ENCODE measurements at places on chromosomes 1 and 21.
A peak's percentile ranks its signal among the peaks of the same experiment; 100 is the strongest.

GRCh38 chr21:25986928-25987327 lies 183.6 kb downstream of the APP start:
- DNase-seq = no peak

- DNase-seq = no peak
These were observed 43.6 kb downstream of the PBX1 start for GRCh38 chr1:164602480-164603093.

- no peak for DNase-seq
These were observed 14.8 kb upstream of the TMEM222 start for GRCh38 chr1:27306892-27307761.

DNA sequence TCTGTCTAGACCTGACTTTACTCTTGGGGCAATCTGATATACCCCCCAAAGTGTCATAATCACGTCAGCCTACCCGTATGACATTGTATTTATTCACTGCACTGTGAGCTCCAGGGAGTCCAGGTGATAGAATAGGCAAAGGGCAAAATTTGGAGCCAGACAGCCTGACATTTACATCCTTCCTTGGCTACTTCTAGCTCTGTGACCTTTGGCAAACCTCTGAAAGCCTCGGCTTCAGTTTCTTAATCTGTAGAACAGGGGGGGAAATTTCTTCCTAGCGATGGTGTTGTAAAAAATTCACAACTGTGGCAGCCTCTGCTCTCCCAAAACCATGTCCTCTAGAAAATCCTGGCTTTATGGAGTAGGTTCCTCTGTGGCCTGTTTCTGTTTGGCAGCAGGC lies 240.9 kb downstream of the KIF26B start:
- no peak for DNase-seq

DNA sequence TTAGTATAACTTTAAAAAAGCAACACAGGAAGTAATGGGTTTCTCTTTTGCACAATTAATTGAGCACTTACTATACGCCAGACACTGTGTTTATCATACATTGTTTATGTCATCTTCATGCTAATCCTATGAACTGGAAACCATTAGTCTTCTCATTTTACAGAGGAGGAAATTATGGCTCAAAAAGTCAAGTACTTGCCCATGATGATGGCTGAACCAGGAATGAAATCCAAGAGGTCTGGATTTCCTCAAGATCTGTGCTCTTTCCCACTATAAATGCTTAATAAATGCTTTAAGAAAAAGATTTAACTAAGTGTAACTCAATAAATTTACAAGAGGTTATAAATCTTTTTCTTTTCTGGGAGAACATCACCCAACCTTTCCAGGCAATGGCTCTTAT lies 303.7 kb upstream of the RRP15 start:
- no peak for DNase-seq

- no peak for DNase-seq
These were observed 4.6 kb downstream of the PLPP3 start for GRCh38 chr1:56574794-56575193.

GRCh38 chr1:174358344-174358743 lies 89.4 kb upstream of the GPR52 start:
- no peak for DNase-seq

DNA sequence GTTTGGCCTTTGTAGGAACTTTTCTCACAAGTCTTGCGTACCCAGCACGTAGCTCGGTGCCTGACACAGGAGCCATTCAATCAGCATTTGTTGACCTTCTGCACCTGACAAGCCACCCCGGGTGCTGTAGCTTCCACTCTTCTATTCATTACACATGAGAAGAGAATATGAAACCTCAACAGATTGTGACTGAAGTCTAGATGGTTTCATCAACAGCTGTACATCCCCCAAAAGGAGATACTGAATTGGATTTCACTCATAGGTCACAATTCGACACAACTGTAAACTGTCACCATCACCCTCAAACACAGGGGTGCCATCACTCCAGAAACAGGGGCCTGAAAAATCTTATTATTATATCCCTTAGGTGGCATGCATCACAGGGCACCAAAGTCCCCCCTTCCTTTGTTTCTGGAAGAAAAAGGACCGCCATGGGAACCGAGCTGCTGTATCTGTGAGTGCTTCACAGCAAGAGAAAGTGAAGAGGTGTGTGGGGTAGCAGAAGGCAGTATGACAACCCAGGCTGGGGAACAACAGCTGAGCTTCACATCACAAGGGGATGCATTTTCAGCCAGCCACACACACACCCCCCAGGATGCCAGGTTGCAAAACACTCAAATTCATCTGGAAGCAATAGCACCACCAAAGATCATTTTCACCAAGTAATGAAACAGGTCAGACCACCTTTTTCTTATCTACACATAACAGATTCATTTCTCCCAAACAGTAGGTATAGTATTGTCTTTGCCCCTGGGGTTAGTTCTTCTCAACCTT lies 225.7 kb downstream of the TOMM20 start:
- DNase-seq = no peak

- no peak for DNase-seq
These were observed 30.3 kb upstream of the COL6A2 start for GRCh38 chr21:46067505-46068201.

GRCh38 chr1:76086597-76086996 lies 12.1 kb downstream of the ST6GALNAC3 start:
- DNase-seq = no peak

- no peak for DNase-seq
These were observed 179.6 kb downstream of the LMO4 start for GRCh38 chr1:87508247-87508787.

GRCh38 chr1:41260768-41261167 lies 18.7 kb upstream of the SCMH1 start:
- no peak for DNase-seq

- DNase-seq = no peak
These were observed 1.1 kb downstream of the SERTAD4 start for GRCh38 chr1:210233495-210234328.

GRCh38 chr1:228747301-228747935 lies 12.1 kb downstream of the RHOU start:
- DNase-seq = no peak

DNA sequence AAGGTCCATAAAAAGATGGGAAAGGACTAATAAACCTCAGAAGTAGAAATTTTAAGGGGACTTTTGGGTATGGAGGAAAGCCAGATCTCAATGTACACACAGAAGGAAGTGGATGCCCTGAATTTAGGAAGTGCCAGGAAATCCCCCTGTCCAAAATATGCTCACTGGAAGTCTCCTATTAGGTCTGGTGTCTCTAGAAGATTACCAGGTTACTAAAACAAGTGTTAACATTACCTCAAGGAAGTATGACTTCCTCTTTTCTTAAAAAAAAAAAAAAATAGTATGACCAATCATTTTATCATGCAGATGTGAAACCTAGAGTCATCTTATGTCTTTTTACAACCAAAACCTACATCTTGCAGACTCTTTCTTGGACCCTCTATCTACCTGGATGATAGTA lies 30.7 kb downstream of the CD58 start:
- no peak for DNase-seq

DNA sequence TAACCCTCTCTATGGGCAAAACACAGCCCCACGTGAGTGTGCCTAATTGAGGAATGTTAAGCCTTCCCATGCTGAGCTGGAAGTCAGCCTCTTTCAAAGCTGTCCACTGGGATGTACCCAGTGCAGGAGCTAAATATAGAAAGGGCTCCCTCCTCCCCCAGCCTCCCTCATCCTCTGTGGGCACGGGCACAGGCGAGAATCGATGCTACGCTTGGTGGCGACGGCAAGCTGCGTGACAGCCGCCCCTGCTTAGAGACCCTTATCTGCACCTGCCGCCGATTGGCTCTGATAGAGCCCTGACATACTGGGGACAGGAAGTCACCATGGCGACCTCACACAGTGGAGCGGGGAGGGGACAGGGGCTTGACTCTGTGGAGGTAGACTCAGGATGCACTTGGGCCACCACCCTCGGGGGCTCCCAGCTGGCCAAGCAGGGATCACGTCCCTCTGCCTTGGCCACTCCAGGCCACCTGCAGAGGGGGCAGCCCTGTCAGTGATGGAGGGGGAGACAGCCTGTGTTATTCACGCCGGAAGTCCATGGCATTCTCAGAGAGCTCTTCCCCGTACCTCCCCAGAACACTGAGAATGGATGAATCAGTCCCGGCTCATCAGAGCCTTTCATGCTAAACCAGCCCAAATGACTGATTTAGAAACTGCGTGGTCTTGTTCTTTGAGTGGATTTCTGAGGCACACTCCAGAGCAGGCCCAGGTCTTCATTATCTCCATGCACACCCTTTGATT lies 84.8 kb downstream of the KCND3 start:
- no peak for DNase-seq

DNA sequence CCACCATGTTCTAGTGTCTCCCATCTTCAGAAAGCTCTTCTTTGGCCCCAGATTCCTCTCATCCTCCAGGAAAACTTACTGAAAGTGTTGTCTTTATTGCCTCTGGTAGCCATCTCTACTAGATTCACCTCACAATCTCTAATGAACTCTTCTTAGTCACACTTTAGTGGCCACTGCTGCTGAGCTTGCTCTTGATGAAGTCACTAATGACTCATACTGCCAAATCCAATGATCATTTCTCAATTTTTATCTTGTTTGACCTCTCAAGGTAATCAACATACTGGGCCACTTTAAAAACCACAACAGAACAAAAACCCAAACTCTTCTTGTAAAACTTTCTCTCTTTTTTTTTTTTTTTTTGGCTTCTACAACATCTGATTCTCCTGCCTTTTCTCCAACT lies 196.4 kb downstream of the LHX8 start:
- no peak for DNase-seq

GRCh38 chr1:197100677-197101076 lies 33.6 kb upstream of the F13B start:
- no peak for DNase-seq

- DNase-seq = no peak
These were observed 3.7 kb downstream of the DMRTB1 start for GRCh38 chr1:53462769-53463501.

- no peak for DNase-seq
These were observed 101.0 kb downstream of the SIM2 start for GRCh38 chr21:36799869-36800268.

DNA sequence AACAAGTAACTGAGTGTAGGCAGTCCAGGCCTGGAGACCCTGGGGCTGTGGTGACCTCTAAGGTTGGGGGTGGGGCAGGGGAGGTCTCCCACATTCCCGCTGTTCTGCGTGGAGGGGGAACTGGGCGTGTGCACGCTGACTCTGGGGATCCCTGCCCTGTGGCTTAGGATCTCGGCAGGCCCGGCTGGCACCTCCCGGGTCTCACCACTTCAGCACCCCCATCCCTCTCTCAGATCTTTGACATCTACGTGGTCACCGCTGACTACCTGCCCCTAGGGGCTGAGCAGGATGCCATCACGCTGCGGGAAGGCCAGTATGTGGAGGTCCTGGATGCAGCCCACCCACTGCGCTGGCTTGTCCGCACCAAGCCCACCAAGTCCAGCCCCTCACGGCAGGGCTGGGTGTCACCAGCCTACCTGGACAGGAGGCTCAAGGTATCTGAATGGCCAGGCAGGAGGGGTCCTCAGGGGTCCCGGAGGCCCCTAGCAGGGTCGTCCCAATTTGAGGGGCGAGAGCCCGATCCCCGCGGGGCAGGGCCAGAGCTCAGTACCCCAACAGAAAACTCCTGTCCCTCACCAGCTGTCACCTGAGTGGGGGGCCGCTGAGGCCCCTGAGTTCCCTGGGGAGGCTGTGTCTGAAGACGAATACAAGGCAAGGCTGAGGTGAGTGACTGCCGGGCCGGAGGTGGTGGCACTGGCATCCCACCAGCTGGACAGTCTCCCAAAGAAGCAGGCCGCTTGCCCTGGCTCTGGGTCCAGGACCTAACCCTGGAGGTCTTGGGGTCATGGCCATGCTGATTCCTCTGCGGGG lies 68.7 kb downstream of the TRIM11 start:
- no peak for DNase-seq

GRCh38 chr1:89607156-89607555 lies 25.8 kb upstream of the LRRC8C start:
- DNase-seq = no peak

DNA sequence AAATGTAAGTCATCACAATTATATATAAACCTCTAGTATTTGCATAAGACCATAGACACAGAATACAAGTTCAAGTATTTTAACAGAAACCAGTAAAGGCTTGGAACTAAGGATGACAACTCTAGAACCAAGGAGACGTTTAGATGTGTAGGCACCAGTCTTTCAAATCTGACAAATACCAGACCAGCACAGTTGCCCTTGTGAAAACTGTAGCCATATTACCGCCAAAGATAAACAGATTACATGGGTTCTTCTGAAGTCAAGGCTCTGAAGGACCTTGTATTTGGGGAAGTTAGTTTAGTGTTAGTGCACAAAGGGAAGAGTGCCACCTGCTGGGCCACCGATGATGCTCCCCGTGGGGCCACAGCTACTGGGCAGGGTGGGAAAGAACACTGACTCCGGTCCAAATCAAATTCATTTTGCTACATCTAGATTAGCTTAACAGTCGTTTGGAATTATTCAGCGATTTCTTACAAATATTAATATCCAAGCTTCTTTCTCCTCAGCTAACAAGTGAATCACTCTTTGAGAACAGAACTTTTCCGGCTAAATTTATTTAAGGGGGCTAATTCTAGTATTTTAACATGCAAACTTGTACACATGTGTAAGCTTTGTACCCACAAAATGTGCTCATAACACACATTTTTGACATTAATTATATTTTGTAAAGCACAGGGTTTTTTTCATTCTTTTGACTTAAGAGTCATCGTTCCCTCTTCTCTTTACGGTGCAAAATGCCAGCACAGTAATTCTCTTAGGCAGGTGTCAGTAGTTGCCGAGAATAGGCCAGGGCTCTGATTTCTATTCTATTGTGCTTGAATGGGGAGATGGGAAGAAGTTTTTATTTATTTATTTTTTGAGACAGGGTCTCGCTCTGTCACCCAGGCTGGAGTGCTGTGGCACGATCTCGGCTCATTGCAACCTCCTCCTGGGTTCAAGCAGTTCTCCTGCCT lies 8.0 kb upstream of the NIBAN1 start:
- DNase-seq = peak; percentile 58

Measured in effector memory CD4-positive, alpha-beta T cell (primary cell).